ENCODE measurements at places on chromosomes 11 and 22.

- DNase-seq = no peak
These were observed 39.6 kb upstream of the HORMAD2 start for GRCh38 chr22:30040499-30041260.

- no peak for DNase-seq
These were observed 283.0 kb downstream of the RAB38 start for GRCh38 chr11:87892291-87892690.

GRCh38 chr11:26584818-26585217, 12.8 kb upstream of the MUC15 start:
- DNase-seq = no peak

DNA sequence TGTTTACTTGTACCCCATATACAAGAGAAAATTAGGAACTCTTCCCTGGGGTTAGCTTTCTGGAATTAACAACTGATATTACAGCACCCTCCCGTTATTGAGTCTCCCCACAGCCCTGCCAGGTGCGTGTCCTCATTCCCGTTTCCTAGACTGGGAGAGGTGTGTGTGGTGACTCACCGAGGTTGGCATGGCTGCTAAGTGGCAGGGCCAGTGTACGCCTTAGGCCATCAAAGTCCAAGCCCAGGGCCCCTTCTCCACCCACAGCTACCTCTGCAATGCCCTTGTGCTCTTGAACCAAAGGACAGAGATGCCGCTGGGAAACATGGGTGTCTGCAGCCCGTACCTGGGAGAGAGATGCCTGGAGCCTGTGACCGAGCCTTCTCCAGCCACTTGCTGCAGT, 12.3 kb downstream of the IFT27 start:
- no peak for DNase-seq

DNA sequence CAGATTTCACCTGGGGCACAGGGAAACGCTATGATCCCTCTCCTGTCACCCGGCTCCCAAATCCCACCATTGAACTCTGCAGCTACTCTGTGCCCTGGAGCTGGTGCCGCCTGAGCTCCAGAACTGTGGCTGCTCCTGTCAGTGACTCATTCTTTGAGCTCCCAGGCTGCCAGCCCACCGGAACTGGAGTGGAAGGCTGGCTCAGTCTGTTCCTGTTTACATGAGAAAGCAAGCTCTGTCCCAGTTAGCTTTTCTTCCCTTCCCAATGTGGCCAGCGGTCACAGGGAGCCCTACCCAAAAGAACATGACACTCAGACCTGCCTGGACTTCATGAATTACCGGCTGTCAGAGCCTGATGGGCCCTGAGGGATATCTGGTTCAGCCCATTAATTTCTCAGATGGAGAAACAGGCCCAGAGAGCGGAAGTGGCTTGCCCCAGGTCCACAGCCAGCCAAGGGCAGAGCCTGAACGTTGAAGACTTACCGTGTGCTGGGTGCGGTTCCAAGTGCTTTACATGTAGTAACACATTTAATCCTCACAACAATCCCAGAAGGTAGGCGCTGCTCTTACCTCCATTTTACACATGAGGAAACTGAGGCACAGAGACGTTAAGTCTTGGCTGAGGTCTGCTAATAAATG, 23.8 kb upstream of the IGSF22 start:
- DNase-seq = no peak
